Stimulated activated naive CD4-positive, alpha-beta T cell treated with Interleukin-2 at 50 U/mL for 16 hours (primary cell): ENCODE measurements at places on chromosomes 6 and 20.

- no peak for DNase-seq
Observed at GRCh38 chr6:132687306-132687705, 26.5 kb downstream of the VNN1 start.

DNA sequence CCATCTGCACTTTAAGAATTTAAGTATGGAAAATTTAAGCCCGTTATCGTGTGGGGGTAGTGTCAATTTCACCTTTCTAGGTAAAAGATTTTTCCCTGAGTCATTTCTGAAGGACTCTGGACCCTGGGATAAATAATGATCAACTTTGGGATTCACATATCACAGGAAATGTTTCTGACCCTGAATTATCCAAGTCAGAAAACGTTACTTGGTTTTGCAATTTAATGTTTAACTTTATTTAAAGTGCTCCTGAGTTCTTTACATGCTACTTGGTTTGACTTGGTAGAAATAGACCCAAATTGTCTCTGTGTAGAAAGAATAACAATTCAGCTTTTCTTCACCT, 1.5 kb upstream of the SLC17A3 start:
- DNase-seq, result no peak

- DNase-seq, result no peak
Observed at GRCh38 chr20:33611106-33611505, 51.0 kb upstream of the C20orf144 start.

DNA sequence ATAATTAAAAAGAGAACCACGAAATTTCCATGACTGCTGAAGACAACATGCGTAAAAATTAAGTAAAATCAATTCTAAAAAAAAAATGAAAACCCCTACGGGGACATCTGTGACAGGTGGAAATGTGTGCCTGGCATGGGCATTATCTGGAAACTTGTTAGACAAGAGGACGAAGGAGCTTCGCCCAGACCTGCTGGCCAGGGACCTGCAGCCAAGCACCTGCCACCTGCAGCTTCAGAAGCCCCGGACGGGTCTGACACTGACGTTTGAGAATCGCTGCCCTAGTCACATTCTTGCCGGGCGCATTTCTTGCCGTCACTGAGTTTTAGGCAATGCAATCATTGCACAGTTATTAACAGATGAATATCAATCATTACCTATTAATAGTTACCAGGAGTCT, 140.3 kb downstream of the SMOC2 start:
- DNase-seq, result no peak

GRCh38 chr6:128491610-128492206, 28.7 kb downstream of the PTPRK start:
- no peak for DNase-seq

- no peak for DNase-seq
Observed at GRCh38 chr20:62834967-62835730, 18.3 kb downstream of the COL9A3 start.

DNA sequence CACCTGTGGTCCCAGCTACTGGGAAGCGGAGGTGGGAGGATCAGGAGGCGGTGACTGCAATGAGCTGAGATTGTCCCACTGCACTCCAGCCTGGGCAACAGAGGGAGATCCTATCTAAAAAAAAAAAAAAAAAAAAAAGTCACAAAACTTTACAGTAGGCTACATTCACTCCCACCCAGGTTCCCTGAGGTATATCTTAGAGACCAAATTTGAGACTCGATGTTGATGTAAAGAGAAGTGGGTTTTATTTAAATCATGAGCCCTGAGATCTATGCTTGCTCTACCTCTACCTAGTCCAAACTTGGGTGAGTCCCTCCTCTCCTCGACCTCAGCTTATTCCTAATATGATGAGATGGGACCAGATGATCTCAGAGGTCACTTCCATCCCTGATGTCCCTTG, 8.8 kb upstream of the DEF6 start:
- DNase-seq, result no peak

- DNase-seq, result no peak
Observed at GRCh38 chr6:17277256-17277655, 3.9 kb upstream of the RBM24 start.

- DNase-seq, result no peak
Observed at GRCh38 chr6:148242180-148242579, 100.5 kb upstream of the SASH1 start.

GRCh38 chr6:158408552-158409130, 96.4 kb downstream of the TULP4 start:
- no peak for DNase-seq

- no peak for DNase-seq
Observed at GRCh38 chr20:16455324-16455723, 117.9 kb downstream of the KIF16B start.

- DNase-seq, result peak; percentile 71
Observed at GRCh38 chr20:31560094-31560745, 44.9 kb upstream of the ID1 start.

GRCh38 chr6:168037856-168038255, 40.4 kb downstream of the KIF25 start:
- DNase-seq, result no peak

GRCh38 chr6:129908356-129908755, 47.2 kb upstream of the TMEM244 start:
- no peak for DNase-seq

GRCh38 chr6:28322661-28323060, 13.3 kb downstream of the ZSCAN31 start:
- DNase-seq, result no peak

- no peak for DNase-seq
Observed at GRCh38 chr6:71537717-71538116, 249.1 kb downstream of the OGFRL1 start.

- no peak for DNase-seq
Observed at GRCh38 chr20:9258901-9259300, 190.0 kb downstream of the PLCB4 start.

GRCh38 chr6:143680141-143680540, 2.4 kb downstream of the PHACTR2 start:
- no peak for DNase-seq

DNA sequence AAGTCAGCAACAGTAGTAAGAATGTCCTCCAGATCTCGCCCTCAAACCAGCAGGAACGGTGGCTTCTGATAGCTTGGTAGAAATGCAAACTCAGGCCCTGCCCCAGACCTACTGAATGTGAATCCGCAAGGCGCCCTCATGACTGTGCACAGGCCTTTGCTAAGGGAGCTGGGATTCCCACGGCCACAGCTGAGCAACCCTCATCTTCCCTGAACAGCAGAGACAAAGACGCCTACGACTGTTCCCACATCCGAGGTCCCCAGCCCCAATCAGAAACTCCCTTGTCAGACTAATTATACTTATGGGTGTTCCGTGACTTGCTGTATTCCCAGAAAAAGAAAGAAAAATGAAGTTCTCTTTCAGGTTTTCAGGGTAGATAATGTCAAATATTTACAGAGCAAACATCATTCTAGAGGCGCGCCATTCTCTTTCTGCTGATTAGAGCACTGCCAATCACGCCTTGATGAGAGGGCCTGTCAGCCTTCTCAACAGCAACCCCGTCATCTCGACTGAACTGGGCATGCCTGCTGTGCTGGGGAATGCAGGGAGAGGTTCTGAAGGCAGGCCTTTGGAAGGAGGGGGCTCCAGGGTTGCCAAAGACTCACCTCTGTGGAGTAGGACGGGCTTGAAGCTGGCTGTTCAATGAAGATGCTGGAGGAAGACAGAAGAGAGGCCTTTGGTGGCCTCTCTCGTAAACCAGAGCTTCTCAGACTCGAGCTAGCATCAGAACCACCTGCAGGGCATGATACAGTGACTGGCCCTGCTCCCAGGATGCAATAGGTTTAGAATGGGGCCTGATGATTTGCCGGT, 79.9 kb downstream of the ZNF217 start:
- no peak for DNase-seq

DNA sequence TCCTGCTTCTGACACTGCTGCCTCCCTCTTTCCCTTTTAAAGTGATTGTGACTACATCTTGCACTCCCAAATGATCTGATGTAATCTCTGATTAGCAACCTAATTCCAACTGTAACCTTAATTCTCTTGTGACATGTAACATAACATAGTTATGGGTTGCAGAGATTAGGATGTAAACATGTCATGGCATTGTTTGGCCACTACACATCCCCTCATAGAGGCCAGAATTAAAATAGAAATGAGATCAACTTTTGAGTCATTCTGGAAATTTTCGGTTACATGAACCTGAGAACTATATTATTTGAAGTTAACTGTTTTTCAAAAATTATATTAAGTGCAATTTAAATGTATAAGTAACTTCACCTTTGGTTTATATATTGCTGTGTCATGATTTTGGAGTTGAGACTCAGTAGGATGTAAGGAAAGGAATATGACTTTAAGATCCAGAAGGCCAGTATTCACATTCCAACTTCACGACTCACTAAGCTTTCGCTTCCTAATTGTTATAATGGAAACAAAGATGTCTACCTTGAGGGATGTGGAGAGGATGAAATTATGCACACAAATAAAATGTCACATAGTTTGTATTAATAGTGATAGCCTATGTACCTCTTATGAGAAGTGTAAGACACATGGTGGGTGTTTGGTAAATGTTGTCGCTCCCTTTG, 611.9 kb upstream of the MAP3K7 start:
- DNase-seq, result no peak

- no peak for DNase-seq
Observed at GRCh38 chr6:151498327-151498726, 4.5 kb downstream of the CCDC170 start.

DNA sequence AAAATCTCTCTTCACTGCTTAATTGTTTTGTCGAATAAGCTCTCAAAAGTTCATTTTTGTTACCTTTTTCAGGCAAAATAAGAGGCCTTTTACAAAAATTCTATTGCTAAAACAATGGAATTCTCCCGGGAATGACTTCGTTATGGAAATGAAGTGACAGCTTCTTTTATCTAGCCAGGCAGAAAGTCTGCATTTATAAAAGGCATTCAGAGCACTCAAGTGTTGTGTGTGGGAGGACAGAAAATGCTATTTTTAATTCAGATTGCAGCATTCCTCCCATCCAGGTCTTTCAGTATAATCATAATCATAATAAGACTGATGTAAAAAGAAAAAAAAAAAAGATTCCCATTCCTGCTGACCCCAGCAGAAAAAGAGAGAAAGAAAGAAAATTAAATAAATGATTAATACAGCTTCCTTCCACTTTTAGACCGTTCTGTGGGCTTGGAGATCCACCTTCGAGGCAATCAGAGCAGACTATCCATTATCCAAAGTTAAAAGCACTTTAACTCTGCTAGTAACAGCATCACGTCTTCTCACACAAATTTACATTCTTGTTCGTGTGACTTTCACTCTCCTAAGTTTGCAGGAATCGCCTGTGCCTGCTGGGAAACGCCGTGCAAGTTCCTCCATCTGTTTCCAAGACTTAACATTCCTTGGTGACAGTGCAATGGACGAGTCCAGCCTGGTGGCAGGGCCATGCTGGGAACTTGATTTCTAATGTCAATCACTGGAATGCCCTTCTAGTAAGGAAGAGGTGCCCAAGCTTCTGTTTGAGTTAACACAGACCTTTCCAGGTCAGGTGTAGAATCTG, 258.8 kb downstream of the GMPR start:
- DNase-seq, result no peak

DNA sequence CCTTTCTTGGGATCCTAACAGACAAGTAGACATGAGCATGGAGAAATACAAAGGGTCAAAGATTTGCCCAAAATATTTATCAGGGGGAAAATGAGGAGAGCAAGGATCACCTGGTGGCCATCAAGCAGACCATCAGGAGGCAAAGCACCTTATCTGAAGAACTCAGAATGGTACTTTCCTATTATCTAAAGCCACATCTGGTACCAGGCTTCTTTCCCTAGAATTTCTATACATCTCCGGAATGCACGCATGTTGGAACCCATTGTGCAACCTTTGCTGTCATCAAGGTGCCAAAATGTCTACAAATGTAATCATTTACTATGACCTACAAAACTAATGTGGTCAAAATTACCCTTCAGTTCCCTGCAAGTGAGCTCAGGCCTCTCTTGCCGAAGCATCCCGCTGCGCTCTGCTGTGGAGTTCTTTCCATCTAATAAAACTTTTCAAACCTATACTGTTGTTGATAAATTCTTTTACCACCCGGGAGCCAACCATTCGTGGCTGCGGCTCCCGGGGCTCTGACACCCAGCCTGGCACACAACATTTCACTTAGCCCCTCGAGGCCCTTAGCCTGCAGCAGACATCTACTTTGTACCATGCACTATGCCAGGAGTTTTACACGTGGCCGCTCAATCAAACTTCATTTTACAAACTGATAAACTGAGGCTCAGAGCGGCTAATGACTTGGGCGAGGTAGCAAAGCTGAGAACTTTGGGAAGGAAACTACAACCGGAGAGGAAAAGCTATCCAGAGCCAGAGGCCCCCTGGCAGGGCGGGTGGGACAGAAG, 3.8 kb upstream of the CPXM1 start:
- no peak for DNase-seq

GRCh38 chr6:39007575-39007974, 41.0 kb upstream of the GLP1R start:
- no peak for DNase-seq

GRCh38 chr20:22226849-22227700, 357.3 kb downstream of the FOXA2 start:
- no peak for DNase-seq

- DNase-seq, result no peak
Observed at GRCh38 chr6:125932451-125932795, 24.1 kb upstream of the HINT3 start.

- no peak for DNase-seq
Observed at GRCh38 chr6:44105993-44106740, 21.1 kb downstream of the MRPL14 start.

DNA sequence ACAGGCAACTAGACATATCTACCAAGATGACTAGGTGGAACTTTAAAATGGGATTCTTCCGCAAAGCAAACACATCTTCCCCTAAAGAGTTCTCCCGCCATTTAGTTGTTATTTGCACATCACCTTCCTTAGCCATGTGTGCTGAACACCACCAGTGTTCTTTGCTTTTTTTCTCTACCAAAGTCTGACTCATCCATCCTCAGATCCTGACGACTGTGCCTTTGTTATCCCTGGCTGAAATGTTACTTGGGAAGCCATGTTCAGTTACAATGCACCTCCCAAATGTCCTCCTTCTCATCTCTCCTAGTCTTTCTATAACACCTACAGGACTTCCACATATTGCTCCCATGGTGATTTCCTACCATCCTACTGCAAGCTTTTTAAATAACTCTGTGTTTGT, 593.5 kb upstream of the ARID1B start:
- DNase-seq, result no peak

DNA sequence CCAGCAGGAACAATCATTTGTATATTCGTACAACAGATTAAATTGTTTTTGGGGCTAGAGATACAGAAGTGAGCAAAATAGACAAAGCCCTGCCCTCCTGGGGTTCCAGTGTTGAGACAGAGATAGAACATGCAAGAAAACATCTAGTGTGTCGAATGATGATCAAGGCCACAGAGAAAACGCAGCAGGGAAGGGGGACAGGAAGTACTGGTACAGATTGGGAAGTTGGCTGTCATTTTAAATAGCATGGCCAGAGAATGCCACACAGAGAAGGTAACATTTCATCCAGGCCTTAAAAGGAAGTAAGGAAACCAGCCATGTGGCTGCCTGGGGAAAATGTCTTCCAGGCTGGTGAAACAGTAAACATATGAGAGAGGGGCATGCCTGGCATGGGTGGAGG, 202.6 kb upstream of the MYLIP start:
- no peak for DNase-seq

DNA sequence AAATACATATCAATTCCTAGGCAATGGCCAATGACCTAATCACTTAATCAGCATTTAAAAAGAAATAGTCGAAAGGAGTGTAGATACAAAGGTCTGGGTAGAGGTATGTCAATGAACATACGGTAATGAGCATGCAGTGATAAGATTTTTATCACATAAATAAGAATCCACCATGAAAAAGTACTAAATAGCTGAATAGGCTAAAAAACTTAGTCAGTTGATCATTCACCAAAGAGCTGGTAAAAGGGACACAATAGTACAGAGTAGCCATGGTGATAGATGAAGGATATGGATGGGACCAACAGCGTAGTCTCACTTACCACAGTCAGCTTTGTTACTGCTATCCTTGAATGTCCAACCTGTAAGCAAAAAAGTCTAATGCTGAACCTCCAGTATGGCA, 1018.6 kb upstream of the EYS start:
- DNase-seq, result no peak
